ENCODE measurements at places on chromosomes 13 and 19.
A peak's percentile ranks its signal among the peaks of the same experiment; 100 is the strongest.

GRCh38 chr13:73932091-73932490 lies 202.1 kb downstream of the KLF12 start:
- DNase-seq, result no peak

DNA sequence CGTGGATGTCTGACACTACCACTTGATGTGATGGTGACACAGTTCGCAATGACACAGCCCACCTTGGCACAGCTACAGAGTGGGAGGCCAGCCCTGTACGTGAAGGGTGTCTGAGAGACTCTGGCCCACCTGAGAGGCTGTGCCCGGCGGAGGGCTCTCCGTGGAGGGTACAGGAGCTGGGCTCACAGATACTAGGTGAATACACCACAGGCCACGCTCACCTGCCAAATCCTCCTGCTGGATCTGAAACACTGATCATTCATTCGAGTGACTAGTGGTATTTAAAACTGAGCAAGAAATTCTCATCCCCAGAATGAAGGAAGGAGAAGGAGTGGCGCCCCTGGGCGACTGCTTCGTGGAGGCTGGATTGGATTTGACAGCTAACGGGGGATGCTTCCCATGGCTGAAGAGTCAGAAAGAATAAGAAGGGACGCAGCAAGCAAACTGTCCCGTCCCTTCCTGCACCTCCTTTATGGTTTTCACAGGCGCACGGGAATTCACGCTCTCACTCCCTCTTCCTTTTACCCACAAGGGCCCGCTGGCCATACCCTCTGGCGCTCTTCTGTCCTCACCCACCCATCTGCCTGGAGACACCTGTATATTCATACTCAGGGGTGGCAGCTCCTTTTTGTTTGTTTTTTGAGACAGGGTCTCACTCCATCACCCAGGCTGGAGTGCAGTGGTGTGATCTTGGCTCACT lies 25.0 kb downstream of the CEBPG start:
- DNase-seq, result no peak

- no peak for DNase-seq
Measured at GRCh38 chr13:27044837-27045570, 126.6 kb downstream of the USP12 start.

- no peak for DNase-seq
Measured at GRCh38 chr13:42740753-42741152, 40.6 kb upstream of the FAM216B start.

DNA sequence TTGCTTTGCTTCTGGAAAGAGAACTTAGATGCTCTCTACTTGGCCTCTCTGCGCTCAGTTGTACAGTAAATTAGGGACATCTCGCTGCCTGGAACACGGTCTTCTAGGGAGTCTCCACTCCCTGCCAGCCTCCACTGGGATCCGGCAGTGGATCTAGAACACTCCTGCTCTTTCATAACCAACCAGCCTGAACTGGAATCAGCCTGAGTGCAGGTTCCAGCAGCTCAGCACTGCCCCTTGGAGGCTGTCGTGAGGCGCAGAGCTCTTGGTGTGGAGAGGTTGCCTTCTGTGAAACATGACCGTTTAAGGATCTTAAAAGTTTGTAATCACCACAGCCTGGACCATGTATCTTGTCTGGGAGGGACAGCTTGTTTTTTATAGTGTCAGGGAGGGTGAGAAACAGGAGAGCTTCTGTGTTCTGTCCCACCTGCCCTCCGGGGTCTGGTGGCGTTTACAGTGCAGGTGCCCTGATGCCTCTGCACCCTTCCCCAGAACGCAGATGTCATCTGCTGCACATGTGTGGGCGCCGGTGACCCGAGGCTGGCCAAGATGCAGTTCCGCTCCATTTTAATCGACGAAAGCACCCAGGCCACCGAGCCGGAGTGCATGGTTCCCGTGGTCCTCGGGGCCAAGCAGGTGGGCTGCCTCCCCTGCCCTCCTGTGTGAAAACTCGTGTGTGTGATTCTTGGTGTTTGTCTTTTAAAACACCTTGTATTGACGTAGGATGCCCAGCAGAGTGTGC lies 24.8 kb downstream of the UPF1 start:
- no peak for DNase-seq

- peak; percentile 63 for DNase-seq
Measured at GRCh38 chr19:47228168-47228936, 2.6 kb downstream of the BBC3 start.

- no peak for DNase-seq
Measured at GRCh38 chr19:45793876-45794275, 1.2 kb upstream of the DMWD start.

DNA sequence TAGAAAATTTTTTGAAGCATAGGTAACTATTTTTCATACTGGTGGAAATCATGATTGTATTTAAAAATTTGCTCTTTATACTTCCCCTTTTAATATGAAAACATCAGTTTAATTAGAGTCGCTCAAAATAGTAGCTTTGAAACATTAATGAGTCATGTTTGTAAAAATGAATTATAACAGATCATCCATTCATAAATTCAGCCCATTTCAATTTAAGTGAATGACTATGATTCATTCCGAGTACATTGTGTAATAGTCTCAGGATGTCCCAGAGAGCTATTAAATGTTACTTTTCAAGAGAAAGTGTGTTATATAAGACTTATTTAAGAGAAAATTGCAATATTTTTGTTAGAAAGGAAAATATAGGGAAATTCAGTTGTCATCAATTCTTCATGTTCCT lies 111.0 kb downstream of the FNDC3A start:
- no peak for DNase-seq

DNA sequence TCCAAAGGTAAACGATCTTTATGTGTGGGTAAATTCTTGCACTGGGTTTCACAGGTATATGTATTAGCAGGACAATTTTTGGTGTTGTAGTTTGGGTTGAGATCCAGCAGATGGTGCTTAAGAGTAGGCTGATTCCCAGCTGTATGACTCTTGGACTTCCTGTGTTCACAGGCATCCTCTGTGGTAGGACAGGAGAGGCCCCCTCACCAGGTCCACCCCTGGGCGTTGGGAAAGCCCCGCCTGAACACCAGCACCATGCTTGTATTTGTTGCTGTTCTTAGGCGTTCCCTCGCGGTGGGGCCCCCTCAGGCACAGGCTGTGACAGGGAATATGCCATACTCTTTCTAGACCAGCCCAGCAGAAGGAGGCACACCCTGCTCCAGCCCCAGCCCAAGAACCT lies 49.5 kb upstream of the PCDH17 start:
- DNase-seq, result no peak

GRCh38 chr13:107373551-107373950 lies 805.6 kb upstream of the ARGLU1 start:
- DNase-seq, result no peak
